ENCODE measurements at places on chromosomes 11 and 22.
A peak's percentile ranks its signal among the peaks of the same experiment; 100 is the strongest.

DNA sequence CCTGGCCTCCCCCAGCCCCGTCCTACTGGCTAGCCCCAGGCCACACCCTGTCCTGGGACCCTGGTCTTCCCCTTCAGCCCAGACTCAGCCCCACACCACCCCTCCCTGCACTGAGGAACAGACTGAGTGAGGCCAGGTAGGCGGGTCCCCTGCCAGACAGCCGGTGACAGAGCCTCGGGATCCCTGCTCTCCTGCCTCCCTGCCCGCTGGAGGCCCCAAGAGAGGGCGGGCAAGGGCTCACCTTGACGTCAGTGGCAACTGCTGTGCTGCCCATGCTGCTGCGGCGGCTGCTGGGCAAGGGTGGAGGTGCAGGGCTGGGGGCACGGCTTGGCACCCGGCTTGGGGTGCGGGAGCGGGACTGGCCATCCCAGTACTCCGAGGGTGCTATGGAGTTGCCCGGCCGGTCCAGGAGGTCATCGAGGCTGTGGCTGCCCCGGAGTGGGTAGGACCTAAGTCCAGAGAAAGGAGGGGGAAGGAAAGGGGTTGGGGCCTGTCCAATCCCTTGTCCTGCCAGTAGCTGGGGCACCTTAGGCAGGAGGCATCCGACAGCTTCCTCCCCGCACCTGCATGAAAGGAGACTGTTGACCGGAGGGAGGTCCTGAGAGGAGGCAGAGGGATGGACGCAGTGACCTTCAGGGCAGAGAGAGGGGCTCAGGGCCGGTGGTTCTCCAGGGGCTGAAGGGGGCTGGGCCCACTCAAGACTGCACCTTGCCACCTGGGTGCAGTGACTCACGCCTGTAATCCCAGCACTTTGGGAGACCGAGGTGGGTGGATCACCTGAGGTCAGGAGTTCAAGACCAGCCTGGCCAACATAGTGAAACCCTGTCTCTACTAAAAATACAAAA is 2.2 kb upstream of the SLC16A8 start:
- no peak for DNase-seq

GRCh38 chr11:12121011-12121410 is 10.6 kb downstream of the MICAL2 start:
- no peak for DNase-seq

- DNase-seq: no peak
These were observed 147.4 kb downstream of the BBOX1 start for GRCh38 chr11:27187848-27188621.

GRCh38 chr22:42947211-42947990 is 67.5 kb downstream of the PACSIN2 start:
- peak; percentile 84 for DNase-seq

DNA sequence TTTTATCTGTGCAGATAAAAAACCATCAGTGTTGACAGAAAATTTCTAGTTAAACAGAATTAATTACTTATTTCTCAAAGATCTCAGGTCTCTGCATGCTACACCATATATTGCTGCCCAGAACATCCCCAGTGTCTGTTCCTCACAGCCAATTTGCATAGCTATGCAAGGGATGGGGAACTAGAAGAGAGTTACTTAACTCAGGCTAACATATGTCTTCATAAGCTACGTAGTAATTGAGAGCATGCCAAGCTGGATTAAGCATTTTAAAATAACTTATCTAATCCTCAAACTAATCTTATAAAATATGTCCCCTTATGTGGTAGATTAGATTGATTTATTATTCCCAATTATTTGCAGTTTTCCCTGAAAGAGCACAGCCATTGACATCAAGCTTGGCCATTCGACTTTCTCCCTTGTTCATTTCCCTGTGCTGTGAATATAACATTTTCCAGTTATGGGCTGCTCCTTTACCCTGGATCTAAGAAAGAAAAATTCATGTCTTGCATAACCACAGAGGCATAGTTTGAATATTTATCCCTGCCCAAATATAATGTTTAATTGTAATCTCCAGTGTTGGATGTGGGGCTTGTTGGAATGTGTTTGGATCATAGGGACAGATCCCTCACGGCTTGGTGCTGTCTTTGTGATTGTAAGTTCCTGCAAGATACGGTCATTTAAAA is 69.1 kb downstream of the C11orf87 start:
- DNase-seq: no peak

DNA sequence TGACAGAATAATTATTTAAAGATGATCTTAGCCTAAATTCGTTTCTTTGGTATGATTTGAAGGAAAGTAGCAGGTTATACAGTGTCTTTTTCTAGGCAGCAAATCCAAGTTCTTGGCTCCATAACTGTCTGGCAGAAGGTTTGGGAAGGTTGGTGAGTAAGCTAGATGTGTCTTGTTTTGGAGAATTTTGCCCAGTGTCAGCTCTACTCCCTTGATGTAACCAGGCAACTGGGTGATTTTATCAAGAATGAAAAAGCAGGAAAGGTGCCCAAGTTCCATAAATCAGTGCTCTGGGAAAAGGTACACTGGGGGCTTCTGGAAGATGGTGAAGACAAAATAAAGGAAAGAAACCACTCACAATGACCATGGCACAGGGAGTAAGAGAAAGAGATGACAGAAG is 71.5 kb upstream of the USP47 start:
- DNase-seq: no peak

DNA sequence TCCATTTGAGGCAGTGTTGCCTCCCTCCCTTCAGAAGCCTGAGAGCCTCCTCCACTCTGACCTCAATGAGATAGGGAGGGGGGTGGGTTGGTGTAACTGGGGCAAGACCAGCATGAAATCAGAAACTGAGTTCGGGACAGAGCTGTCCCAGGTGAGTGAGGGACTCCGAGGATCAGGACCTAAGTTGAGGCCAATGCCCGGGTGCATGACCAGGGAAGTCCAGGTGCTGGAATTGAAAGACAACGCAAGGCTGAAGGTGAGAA is 40.8 kb upstream of the ZBED5 start:
- DNase-seq: no peak

DNA sequence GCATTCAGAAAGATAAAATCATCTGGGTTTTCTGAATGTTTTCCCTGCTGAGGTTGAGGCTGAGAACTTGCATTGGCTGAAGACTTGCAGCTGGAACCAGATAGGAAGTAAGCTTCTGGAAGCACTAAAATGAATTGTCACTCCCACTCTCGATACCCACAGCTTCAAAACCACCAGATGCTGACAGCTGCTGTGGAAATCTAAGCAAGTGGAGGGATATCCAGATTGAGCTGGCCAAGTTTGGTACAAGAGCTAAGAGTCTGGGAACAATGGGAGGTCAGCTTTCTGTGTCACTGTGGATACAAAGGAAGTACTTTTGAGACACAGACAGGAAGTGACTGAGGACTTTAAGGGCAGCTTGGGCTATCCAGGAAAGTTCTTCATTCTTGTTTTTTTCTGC is 51.3 kb upstream of the CD44 start:
- peak; percentile 11 for DNase-seq

- no peak for DNase-seq
These were observed 270.0 kb downstream of the LARGE1 start for GRCh38 chr22:33650244-33650643.

DNA sequence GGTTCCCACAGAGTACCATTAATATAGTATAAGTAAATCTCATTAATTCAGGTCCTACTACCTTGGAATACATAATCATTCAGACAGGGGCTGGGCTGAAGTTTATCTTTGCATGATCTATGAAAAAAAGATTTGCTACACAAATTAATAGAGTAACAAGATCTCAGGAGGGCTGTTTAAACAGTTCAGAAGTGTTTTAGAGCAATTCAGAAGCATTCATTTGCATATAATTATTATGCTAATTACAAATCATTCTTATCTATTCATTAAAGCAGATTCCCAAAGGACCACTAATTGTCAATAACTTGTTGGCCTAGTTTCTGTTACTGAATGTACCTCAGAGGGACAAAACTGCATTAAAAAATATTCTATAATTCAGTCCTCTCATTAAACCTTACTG is 40.5 kb downstream of the PITPNB start:
- DNase-seq: no peak

- no peak for DNase-seq
These were observed 629 bp downstream of the ATP5MG start for GRCh38 chr11:118401880-118402590.

GRCh38 chr11:31845331-31845730 is 34.2 kb upstream of the PAX6 start:
- DNase-seq: no peak

DNA sequence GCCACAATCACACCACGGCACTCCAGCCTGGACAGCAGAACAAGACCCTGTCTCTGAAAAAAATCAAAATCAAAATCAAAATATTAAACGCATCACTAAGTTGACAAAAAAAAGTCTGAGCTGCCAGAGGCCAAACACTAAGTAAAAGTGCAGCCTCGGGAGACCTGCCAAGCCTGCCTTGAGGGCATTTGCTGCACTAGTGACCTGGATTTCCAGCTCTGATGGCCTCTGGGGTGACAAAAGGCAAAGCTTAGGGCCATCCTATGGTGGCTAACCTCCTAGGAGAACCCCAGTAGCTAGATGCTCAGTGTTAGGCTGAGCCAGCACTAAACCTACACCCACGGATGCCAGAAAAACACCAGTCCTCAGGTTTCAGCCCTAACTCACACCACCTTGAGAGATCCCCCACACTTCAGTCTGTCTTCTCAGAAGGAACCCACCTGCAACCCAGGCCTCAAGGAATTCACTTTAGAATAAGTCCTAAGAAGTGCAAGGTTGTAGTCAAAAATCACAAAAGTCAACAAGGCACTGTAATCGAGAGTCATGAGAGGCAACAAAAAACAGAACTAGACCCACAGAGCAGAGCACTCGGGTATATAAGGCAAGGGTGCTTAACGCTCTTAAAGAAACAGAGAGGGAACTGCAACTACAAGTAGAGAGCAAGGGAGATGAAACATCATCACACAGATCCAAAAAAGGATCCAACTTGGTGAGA is 28.6 kb downstream of the GNB1L start:
- DNase-seq: no peak

DNA sequence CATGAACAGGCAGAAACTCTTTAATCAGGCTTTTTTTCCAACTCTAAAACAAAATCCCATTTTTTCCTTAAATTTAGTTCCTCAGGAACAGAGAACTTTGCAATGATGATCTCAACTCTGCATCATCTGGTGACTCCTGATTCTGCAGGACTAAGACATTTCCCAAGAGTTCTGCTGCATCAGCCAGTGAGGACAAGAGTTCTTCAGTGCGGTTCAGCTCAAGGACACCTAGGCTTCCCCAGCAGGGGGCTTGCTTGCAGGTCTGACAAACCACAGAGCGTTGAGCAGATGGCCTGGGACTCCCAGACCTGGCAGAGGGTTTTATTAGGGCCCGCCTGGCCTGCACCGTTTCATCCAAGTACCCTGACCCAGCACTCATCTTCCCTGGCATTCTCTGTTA is 6.4 kb downstream of the CDCA5 start:
- DNase-seq: no peak

- no peak for DNase-seq
These were observed 31.8 kb downstream of the GLB1L2 start for GRCh38 chr11:134363592-134363991.

DNA sequence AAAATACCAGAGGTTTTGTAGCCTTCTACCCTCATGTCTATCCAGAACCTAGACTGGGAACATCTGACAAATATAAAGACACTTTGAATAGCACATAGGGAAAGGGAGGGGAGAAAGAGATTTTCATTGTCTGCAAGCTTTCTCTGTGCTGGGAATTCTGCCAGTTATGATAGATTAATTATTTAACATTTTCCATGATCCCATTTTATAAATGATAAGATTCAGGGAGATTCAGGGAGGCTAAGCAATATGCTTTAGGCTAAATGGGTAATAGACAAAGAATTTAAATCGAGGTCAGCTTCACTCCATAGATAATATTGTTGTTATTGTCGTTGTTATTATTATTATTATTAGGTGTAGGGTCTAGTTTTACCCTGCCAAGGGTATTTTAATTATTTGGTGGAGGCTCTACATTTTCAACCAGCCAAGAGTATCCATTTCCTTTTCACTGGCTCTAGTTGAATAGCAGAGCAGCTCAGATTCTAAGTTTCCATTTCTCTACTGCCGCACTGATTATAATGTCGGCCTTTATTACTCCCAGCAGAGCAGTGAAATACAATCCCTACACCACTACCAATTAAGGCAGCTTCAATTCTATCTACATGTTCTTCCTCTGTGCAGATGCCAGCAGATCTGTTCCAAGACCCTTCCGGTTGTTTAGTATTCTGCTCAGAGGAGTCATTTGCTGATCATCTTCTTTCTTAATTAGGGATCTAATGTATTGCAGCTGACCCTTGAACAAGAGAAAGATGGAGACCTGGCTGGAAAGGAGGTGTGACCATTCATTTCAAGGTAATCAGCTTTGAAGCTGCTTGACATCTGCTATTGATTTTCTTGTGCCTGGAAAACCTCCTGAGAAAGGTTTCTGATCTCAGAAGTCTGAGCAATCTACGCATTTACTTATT is 23.8 kb upstream of the SYN3 start:
- DNase-seq: no peak

DNA sequence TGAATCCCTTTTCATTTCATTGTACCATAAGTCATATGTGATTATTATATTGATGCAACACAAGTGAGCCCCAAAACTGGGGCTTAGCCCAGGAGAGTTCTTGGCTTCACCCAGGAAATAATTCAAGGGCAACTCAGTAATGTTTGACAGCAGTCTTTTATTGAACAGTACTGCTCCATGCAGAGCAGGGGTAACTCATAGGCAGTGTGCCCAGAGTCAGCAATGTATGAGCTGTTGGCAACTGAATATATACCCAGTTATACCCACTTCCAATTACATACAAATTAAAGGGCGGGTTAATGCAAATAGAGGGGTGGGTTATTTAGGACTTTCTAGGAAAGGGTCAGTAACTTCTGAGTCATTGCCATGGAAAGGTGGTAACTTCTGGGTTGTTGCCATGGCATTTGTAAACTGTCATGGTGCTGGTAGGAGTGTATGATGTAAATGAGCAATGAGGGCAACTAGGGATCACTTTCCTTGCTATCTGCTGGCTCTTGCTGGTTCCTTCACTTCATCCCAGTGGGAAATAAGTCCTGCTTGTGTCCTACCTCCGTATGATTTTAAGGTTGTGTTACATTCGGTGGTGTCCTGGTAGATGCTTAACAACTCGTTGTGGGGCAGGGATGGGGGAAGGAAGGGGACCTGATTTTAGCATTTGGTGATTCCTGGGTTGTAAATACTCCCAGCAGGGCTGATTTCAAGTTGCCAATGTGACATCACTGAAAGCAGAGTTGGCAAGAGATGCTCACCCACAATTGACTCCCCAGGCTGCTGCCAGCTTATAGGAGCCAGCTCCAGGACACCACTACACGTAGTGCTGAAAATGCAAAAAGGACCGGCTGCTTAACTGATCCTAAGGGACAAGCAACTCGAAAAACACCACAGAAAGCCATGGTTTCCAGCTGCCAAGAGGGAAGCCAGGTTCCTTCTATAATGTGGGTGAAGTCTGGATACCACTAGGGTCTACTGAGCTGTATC is 70.1 kb downstream of the SYT9 start:
- DNase-seq: no peak

DNA sequence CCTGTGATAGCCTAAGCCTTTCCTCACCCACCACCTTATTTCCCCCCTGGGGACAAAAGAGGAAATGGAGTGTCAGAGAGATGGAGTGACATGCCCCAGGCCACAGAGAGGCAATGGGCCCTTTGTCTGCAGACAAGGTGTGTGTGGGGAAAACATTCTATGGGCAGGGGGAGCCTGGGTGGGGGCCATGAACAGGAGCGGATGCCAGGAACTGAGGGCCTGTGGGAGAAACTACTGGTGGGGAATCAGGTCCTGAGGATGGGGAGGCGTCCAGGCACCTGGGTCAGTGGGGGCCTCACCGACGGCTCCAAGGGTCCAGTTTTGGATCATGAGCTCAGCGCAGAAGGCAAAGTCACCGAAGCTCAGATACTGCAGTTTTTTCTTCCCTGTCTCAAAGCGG is 3.0 kb downstream of the FIBP start:
- no peak for DNase-seq

Measured in mucosa of gallbladder (tissue), 1 donor.